Amniotic epithelial cell (primary cell): ENCODE measurements at places on chromosomes 5 and 9.

DNA sequence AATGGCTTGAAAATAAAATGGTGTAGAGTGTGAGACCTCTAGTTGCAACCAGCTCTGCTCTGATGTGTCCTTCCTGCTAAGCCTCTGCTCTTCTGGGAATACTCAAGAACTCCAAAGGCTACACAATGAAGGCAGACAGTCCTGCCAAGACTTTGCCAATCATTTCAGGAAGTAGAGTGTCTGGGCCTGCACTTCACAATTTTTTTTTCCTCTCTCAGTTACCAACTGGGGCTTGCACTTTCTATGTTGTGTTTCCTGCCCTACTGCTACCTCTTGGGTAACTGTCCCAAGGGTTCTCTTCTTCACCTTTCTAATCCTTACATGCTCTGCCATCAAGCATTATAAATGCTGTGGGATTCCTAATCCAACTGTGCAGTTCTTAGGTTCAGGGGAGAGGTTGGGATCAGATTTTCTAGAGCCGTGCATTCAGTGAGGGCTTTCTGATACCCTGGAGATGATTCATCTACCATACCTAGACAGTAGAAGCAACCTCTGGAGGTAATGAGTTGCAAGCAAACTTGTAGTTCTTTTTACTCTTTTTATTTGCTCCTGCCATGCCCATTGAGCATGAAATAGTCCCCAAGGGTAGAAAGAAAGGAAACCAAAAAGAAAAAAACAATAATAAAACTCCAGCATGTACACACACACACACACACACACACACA, 365.9 kb downstream of the MLLT3 start:
- DNase-seq: no peak

DNA sequence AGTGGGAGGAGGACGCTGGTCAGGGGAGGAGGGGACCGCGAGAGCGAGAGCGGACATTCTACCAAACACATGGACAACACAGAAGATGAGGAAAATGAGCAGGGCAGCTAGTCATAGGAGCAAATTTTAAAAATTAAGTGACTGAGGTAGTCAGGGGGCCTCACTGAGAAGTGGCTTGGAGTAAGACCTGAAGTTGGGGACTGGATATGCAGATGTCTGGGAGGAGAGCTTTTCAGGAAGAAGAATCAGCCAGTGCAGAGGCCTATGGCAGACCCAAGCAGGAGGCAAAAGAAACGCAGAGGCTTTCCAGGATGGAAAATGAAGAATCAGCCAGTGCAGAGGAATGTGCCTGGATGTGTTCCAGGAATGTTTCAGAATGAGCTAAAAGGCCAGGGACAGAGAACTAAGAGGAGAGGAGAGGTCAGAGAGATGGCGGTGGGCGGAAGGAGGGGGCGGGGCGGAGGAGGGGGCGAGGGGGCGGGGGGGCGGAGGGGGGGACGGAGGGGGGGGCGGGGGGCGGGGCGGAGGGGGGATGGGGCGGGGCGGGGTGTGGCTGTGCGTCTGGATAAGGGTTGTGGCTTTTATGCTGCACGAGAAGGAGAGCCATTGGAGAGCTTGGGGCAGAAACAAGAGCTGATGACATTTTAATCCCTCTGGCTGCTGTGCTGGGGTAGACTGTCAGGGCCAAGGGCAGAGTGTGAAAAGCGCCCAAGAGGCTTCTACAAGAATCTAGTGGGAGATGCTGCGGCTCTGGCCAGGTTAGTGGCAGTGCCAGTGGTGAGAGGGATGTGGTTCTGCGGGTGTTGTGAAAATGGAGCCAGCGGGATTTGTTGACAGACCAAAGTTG, 129.6 kb downstream of the KCNIP1 start:
- peak; percentile 88 for DNase-seq

DNA sequence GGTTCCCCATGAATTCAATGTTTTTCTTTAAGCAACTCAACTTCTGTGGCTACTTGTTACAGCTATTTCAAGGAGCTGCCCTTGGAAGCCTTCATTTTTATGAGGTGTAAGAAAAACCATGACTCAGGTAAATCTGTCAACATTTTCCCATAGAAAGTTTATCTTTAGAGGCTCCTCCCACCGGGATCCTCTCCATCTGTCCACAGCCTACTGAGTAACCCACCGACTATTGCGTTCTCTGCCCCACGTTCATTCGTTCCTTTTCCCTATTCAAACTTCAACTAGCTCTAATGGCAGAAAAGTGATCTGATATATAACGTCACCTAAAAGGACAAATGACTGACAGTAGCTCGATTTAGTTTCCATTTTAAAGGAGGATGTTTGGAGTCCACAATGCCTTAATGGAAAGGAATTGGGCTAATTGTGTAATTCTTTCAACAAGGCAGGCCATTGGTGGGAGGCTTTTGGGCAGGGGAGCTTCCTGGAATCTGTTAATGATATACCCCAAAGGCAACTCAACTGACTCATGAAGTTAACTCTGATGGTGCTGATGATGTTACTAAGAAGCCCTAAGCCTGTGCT, 29.3 kb upstream of the NR3C1 start:
- no peak for DNase-seq

DNA sequence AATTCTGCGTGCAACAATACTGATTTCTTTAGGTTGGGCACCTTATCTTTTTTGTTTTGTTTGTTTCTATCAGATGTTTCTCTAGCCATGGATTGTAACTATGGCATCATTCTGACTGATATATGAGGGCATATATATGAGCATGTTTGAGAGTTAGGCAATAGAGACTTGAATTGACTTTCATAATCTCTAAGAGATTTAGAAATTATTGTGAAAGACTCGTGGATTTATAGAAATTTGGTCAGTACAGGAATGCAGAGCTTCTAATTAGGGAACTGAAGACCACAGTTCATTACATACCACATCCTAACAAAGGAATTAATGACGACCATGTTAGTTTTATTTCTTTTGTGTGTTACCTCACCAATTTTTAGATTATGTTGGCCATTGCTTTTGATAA, 546.0 kb upstream of the GRAMD2B start:
- DNase-seq: peak; percentile 66

GRCh38 chr9:131500939-131501541, 1.7 kb upstream of the POMT1 start:
- peak; percentile 78 for DNase-seq

- DNase-seq: no peak
Observed at GRCh38 chr9:123003466-123003865, 30.0 kb upstream of the GPR21 start.

GRCh38 chr5:131302506-131302905, 38.7 kb downstream of the CDC42SE2 start:
- DNase-seq: no peak

DNA sequence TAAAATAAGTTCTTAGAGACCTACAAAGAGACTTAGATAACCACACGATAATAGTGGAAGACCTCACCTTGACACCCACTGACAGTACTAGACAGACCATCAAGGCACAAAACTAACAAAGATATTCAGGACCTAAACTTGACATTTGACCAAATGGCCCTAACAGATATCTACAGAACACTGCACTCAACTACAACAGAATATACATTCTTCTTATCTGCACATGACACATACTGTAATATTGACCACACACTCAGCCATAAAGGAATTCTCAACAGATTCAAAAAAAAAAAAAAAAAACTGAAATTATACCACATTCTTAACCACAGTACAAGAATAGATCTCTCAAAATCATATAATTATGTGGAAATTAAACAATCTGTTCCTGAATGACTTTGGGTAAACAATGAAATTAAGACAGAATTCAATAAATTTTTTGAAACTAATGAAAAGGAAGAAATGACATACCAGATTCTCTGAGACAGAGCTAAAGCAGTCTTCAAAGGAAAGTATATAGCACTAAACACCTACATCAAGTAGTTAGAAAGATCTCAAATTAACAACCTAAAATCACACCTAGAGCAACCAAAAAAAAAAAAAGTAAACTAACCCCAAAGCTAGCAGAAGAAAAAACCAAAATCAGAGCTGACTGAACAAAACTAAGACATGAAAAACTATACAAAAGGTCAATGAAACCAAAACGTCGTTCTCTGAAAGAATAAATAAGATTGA, 362.3 kb upstream of the POU5F2 start:
- no peak for DNase-seq

GRCh38 chr5:167731951-167732350, 559.5 kb upstream of the WWC1 start:
- DNase-seq: no peak

- DNase-seq: no peak
Observed at GRCh38 chr9:137280474-137281344, 3.2 kb downstream of the TOR4A start.

- no peak for DNase-seq
Observed at GRCh38 chr9:134929193-134930158, 11.8 kb upstream of the FCN1 start.

- no peak for DNase-seq
Observed at GRCh38 chr9:83219924-83220438, 157.0 kb upstream of the RASEF start.

DNA sequence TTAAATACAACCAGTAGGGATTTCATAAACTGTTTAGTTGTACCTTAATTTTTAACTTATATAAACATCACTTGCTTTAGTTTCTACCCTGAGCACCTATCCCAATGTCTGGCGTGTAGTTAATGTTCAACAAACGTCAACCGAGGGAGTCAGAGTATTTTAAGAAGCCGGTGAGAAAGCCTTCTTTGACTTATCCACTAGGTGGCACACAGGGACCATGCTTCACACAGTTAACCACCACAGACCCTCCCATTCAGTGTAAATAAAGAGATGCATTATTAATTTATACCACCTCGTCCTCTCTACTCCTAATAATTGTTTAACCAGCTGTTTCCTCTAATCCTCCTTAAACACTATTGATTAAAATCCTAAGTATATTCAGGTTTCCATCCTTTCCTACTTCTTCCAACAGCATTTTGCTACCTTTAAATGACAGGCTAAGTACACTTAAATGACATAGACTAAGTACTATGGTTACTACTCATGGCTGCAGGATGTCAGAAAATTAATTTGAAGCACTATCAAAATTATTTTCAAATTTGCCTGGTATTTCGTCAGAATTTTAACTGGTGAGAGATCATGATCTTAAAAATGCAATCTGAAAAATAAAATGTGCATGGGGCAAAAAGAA, 2.3 kb downstream of the HAPLN1 start:
- DNase-seq: peak; percentile 80

DNA sequence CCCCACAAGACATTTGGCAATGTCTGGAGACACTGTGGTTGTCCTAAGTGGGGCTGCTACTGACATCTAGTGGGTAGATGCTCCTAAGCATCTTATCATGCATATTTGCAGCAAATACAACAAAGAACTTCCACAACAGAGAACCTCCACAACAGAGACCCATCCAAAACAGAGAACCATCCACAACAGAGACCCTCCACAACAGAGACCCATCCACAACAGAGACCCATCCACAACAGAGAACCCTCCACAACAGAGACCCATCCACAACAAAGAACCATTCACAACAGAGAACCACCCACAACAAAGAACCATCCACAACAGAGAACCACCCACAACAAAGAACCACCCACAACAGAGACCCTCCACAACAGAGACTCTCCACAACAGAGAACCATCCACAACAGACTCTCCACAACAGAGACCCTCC, 32.8 kb downstream of the ARPC5L start:
- DNase-seq: peak; percentile 59

- DNase-seq: no peak
Observed at GRCh38 chr9:80948066-80948465, 741.3 kb downstream of the TLE1 start.

DNA sequence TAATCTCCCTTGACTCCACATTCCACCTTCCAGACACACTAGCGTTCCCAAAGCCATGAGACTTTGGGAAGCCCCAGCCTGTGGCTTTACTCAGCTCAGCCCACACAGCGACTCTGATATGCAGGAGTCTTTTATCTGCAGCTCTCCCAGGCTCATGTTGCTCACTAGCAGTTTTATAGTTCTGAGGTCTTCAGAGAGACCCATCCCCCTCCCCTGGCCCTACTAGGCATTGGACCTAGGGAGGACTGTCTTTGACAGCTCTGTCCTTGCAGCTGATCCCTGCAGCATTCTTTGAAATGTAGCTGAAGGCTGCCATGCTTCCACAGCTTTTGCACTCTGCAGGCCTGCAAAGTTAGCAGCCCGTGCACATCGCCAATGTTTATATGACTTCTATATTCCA, 19.9 kb upstream of the CYLC2 start:
- no peak for DNase-seq

DNA sequence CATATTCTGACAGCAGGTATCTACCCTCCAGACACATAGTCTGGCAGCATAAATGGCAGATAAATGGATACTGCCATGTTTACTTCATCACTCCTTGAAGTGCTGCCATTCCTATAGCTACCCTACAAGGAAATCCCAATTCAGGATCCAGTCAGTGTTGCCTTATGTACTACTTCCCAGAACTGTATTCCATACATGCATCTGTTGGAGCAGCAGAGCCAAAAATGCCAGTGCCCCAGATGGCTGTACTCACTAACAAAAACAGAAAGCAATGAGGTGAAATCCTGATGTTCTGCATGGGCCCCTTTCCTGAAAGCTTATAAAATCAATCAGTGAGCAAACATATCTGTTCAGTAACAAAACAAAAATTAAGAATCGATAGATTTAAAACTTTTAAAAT, 490.0 kb upstream of the COX7C start:
- DNase-seq: no peak

GRCh38 chr5:142366007-142366406, 41.2 kb upstream of the SPRY4 start:
- no peak for DNase-seq

DNA sequence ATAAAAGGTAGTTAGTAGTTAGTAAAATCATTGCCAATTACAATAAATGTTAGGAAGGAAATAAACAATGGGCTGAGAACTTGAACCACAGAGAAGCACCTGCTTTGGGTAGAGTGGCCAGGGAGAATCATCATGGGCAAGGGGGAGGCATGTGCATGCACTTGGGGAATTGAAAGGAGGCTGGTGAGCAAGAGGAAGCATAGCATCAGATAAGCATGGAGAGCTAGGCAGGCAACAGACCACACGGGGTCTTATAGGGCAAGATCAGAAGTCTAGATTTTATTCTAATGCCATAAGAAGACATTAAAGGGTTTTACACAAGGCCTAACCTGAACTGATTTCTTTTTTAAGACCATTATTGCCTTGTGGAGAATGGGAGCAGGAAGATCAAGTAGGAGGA, 93.4 kb downstream of the PIP5K1B start:
- no peak for DNase-seq

DNA sequence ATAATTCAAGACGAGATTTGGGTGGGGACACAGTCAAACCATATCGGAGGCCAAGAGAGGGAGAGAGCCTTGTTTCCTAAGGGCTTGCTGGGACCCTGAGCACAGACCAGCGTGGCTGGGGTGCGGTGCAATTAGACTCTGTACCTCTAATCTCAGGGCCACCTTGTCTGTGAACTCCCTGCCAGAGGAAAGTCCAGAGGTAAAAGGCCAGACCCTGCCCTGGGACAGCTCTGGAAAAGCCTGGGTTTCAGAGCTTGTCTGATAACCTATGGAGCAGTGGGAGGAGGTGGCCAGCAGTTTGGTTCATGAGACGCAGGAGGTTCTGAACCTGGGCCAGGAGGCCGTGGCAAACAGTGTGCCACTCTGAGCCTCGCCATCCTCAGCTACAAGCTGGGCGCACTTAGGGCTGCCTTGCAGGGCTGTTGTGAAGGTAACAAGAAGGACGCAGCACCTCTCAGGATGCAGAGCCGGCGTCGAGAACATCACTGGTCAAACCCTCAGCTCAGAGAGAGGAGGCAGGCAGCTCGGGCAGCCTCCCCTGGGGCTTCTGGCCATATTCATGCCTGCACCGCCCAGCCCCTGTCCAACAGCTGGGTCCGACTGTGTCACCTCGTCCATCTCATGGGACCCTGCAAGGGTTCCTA, 4.8 kb upstream of the DOLPP1 start:
- no peak for DNase-seq
